ENCODE measurements at places on chromosomes 7 and 10. TPM values are rescaled to one million over a fixed set of nuclear protein-coding genes. Genes with fewer than 3 reads are reported as not detected.

Gene KCTD7
- polyA plus RNA-seq, result 23.1 TPM

Gene C7orf57
- 0.64 TPM for polyA plus RNA-seq

Gene NPC1L1
- 4.2 TPM for polyA plus RNA-seq

Gene FRA10AC1
- polyA plus RNA-seq, result 31.0 TPM

Gene TDRD1
- polyA plus RNA-seq, result 0.04 TPM

- no peak for DNase-seq
These were observed 38.4 kb upstream of the AQP1 start for GRCh38 chr7:30873207-30873606.

GRCh38 chr10:14191871-14192270 lies 138.9 kb downstream of the FRMD4A start:
- no peak for DNase-seq

- DNase-seq, result no peak
These were observed 62.6 kb upstream of the SFMBT2 start for GRCh38 chr10:7473474-7473873.

DNA sequence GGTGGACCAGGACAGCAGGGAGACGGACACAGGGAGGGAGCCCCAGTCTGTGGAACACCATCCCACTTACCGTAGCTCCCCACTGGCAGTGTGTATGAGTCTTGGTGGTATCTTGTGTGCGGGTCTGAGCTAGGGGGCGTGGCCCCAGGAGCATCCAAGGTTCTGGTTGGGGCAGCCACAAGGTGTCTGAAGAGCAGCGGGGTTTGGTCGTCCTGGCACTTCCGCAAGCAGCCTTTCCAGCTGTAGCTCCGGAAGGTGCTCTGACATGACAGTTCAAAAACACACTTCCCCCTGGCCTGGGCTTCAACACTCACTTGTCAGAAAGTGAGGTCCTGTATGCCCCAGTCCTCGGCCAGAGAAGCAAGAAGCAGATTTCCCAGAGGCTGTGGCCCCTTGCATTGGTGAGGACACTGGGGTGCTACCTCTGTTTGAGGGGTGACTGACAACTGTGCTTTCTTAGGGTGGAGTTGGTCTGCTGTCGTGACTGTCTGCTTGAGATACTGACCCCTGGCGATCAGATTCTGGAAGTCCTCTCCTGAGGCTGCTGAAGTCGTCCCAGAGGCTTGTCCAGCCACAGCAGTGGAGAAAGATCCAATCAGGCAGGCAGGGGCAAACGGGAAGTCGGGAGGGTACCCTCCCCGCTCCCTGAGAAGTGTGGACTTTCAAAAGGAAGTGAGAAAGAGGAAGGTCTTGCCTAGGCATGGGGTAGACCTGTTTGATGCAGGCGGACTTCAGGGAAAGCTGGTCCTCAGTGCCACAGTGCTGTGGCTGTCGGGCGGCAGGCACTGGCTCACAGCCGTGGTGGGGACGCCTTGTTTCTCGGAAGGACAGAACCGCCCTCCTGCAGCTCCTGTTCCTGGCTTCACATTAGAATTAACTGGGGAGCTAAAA lies 51.4 kb upstream of the PFKFB3 start:
- no peak for DNase-seq

All from renal pelvis (tissue), 12 donors.